ENCODE measurements at places on chromosomes 6 and 20. TPM values are rescaled to one million over a fixed set of nuclear protein-coding genes. Genes with fewer than 3 reads are reported as not detected.

DNA sequence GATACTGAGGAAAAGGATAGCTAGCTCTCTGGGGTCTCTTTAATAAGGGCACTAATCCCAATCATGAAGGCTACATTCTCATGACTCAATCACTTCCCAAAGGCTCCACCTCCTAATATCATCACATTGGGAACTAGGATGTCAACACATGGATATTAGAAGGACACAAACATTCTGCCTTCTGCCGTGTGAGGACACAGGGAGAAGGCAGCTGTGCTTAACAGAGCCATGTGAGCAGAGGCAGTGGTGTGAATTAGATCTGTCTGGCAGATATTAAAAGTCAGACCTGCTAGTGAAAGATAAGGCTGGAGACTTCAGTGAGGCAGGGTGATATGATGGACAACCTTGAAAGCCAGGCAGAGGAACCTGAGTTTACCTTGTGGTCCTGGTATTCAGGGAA is 341.9 kb downstream of the ARHGAP18 start:
- DNase-seq, result no peak

RSPH9 gene
- total RNA-seq, result 0.12 TPM

DNA sequence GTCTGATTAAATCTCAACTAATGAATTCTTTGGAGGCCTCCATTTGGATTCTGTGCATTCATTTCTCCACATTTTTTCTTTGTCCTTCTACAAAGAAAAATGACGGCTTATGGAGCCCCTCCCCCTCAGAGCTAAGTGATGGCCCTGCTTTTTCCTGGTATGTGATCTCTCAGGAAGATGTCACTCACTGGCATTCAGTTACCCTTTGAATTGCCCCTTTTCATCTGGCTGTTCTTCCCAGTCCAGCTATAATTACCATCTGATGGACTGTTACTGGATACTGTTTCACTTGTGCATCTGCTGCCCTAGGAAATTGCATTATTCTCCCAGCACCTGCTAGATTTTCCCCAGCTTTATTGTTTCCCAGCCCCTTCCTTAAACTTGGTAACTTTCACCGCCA is 151.9 kb downstream of the CFAP61 start:
- no peak for DNase-seq

KCNG1 gene
- total RNA-seq, result 1.1 TPM

SCGN gene
- not detected for total RNA-seq

GRCh38 chr6:117206944-117207687 is 58.2 kb upstream of the VGLL2 start:
- DNase-seq, result no peak

POU5F1 gene
- total RNA-seq, result not detected

TRIM10 gene
- not detected for total RNA-seq

MTFR2 gene
- total RNA-seq, result 7.4 TPM

SLC17A1 gene
- total RNA-seq, result not detected

SIRPB1 gene
- 6.5 TPM for total RNA-seq

XKR7 gene
- total RNA-seq, result 0.04 TPM

DNA sequence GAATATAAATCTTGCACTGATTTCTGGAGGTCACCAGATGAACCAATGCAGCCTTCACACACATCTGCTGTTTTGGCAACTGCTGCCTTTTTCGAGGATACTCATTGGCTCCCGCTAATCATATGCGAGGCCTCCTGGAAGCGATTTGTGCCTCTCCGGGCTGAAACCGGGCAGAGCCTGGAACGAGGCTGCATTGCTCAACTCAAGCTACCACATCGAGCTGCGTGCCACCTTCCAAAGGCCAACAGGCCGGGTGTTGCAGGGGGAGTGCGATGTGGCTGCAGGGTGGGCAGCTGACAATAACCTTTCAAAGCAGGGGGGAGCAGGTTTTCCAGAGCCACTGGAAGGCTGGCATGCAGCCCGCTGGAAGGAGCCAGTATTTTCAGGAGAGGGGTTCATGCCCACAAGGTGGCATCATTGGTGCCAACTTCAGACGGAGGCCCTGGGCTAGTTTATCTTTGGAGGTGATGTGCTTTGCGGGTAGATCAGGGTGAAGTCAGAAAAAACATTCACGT is 122.6 kb upstream of the IFNGR1 start:
- DNase-seq, result no peak

All from endothelial cell of umbilical vein (primary cell).